Inflammatory macrophage treated with lipopolysaccharide for 4 hours (primary cell): ENCODE measurements at places on chromosomes 12 and 14.

DNA sequence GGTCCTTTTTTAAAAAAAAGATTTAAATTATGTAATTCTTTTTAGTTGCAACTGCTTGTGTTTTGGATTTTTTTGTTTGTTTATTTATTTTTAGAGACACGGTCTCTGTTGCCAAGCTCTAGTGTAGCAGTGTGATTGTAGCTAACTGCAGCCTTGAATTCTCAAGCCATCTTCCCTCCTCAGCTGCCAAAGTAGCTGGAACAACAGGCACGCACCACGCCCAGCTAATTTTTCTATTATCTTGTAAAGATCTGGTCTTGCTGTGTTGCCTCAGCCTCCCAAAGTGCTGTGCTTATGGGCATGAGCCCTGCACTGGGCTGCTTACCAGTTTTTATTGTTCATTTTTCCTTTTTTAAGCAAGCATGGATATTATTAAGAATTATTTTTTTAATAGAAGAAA is 10.6 kb upstream of the ART4 start:
- DNase-seq: no peak

DNA sequence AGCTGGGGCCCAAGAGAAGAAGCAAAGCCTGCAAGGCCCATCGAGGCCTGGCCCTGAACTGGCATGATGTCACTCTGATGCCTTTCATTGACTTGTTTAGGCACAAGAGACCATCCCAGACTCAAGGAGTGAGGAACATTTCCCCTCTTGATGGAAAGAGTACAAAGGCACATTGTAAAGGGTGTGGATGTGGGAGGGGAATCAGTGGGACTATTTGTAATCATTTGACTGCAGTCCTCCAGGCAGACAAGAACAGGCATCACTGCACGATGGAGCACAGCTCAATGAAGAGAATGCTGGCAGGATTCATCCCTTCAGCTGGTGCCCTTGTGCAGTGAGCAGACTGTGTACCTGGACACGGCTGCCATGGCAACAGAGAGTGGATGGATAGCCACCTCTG is 87.9 kb downstream of the LGMN start:
- no peak for DNase-seq

DNA sequence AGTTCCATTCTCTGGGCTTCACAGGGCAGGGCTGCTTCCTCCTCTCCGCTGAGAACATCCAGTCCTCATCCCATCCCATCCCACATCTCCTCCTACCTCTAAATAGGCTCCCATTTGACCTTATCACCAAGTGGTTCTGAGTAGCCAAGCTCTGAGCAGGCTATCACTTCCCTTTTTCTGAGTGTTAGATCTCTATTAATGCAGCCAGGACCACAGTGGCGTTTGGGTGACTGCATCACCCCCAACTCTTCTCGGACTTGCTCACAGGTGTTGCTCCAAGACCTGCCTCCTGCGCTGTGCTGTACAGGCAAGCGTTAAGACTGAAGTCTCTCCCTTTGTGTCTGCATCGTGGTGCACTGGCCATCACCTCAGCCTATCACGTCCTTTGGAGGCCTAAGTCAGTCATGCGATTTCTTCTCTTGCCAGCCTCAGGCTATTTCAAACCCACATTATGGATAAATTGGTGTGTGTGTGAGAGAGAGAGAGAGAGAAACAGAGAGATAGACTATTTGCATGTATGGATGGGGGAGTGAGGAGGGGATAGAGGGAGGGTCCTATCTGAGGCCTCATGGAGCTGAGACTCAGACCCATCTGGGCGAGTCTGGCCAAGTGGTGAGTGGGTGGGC is 12.4 kb upstream of the HHIPL1 start:
- no peak for DNase-seq

- no peak for DNase-seq
Observed at GRCh38 chr14:50801706-50802105, 29.3 kb downstream of the NIN start.

DNA sequence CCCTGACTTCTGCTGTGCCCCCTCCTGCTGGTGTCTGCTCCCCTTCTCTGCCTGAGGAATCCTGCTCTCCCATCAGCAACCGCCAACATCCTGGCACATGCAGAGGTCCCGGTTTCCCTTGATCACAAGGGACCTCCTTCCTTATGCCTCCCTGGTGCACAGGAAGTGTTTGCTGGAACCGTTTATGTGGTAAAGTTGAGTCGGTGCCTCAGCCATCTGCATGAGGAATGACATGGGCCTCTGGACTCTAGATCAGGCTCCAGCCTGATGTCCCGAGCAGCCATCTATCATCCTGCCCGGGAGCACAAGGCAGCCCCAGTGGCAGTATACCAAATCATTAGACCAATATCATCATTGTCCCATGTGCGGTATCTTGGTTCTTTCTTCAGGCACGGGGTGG is 90.4 kb downstream of the BORCS5 start:
- DNase-seq: no peak

DNA sequence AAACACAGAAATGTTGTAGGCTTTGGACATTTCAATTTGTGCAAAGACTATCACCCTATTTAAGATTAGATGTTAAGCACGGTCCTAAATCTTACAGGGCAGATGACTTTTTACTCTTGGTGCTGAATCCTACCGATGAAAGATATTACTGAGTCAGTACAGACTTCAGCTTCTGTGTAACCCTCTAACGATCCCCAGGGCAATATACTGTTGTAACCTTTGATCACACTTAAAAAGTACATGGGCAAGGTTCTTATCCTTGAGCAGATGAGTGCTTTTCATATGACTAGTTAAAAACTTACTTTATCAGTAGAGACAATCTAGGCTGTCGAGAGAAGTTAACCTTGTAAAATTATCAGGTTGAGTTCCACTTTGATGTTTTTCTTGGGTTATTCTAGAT is 22.5 kb downstream of the PDE3A start:
- no peak for DNase-seq

GRCh38 chr12:53174881-53175491 is 5.5 kb upstream of the ZNF740 start:
- peak; percentile 47 for DNase-seq

- DNase-seq: no peak
Observed at GRCh38 chr12:13817131-13817530, 164.3 kb downstream of the GRIN2B start.

DNA sequence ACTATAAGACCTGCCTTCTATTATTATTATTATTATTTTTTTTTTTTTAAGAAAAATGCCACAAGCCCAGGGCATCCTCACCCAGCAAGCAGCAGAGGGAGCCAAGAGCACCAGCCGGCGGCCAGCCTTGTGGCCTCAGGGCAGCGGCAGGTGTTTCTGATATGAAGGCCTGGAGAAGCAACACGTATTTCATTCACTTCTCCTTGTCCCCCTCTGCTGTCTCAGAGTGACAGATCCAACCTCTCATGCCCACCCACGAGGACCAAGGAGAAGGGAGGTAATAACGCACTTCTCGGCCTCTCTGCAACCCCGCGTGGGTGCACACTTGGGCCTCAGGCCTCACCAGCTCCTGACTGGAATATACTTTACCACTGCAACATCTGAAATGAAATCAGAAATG is 25.4 kb downstream of the CDC42BPB start:
- no peak for DNase-seq

- DNase-seq: no peak
Observed at GRCh38 chr12:65269603-65270002, 8.9 kb upstream of the MSRB3 start.

GRCh38 chr14:65803885-65804284 is 391.4 kb downstream of the FUT8 start:
- DNase-seq: no peak

- DNase-seq: no peak
Observed at GRCh38 chr14:94030571-94030970, 4.4 kb downstream of the OTUB2 start.

DNA sequence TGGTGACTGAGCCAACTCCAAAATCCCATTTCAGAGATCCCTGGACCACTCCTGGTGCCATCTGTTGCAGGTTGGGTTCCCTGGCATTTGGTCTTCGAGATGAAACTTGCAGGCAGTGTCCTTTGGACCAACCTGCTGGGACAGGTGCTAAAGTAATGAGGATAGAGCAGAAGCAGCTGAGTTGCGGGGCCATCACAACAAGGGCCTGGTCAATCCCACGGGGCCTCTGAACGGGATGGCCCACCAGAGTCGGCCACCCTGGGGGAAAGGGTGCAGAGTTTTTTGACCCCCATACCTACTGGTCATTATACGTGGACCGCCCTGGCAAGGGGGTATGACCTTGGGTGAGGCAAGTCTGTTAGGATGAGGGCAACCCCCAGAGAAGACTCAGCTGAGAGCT is 39.3 kb downstream of the DLK1 start:
- no peak for DNase-seq

GRCh38 chr12:51415931-51416330 is 8.7 kb upstream of the SLC4A8 start:
- DNase-seq: no peak

GRCh38 chr12:68031881-68032739 is 42.9 kb downstream of the IFNG-AS1 start:
- DNase-seq: no peak

DNA sequence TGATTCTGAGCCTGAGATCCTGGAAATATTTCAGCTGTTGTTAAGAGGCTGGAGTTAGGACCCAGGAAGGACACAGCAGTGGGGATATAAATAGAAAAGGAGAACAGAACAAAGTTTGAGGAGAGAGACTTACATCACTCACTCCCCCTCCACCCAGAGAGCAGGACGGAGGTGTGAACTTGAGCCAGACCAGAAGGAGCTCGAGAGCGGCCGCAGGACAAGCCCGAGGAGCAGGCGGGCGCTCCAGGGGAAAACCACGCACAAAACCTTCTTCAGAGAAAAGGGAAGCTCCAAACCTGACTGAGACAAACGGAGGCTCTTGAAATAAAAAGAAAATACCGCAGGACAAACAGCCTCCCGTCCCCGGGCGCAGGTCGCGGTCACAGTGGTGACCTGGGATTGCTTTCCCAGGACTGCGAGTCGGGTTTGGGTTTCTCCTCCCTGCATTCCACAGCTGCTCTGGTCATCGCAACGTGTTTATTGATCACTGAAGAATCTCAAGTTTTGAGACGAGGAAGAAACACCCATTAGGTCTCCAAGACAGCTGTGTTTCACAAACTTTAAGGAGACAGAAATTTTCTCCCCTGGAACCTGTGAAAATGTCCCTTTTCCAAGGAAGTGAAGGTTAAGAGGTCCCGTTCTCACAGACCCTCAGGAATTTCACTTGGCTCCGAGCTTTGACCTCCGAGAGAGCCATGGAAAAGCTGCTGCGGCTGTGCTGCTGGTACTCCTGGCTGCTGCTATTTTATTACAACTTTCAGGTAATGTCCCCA is at the start of gene ADGRD1:
ADGRD1 (plus strand) TSS at position 137 of the 773 bp plus-strand sequence; CDS start at position 696, 559 bp downstream.
- DNase-seq: peak; percentile 49

GRCh38 chr14:55418411-55418810 is 6.8 kb upstream of the ATG14 start:
- no peak for DNase-seq

- DNase-seq: peak; percentile 54
Observed at GRCh38 chr12:92034858-92035401, 110.7 kb downstream of the BTG1 start.

- no peak for DNase-seq
Observed at GRCh38 chr14:41785696-41786095, 179.0 kb downstream of the LRFN5 start.

- peak; percentile 79 for DNase-seq
Observed at GRCh38 chr14:104977681-104978653, at the start of gene AHNAK2. AHNAK2 (minus strand) TSS chr14:104978374; CDS start chr14:104978237, 137 bp downstream.

DNA sequence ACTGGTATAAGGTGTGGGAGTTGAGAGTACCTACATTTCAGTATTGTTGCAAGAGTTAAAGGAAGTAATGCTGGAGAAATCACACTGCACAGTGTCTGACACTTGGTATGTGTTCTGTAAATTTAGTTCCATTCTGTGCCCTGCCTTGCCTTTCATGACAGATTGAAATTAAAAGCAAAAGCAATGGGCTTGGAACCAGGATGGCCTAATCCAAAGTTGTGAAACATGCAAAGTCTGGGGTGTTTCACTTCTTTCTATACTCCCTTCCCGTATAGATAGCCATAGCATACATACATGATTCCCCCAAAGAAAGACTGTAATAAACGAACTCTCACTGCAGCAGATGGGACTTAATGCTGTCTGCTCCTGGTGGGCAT is 281.1 kb downstream of the NRXN3 start:
- peak; percentile 89 for DNase-seq

DNA sequence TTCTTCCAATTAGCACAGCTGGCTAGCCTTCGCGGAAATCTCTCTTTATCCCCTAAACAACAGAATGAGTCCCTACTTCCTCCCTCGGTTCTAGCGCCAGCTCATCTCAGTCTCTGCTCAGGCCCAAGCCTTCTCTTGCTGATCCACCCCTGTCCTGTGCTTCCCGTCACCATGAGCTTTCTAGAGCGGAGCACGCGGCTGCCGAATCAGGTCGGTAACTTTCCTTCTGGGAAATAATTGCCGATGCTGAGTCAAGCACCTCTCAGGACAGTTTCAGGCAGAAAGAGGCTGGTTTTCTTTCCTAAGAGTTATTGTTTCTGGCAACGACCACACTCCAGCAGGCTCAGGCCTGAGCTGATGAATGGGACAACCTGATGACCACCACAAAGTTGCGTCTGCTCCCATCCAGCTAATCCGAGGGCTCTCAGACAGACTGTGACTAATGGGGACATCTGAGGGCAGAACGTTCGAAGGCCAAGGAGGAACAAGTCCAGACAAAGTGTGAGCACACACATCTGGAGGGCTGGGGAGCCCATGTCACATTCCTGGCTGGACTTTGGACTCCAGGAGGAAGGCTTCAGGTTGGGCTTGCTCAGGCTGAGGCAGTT is 13.6 kb upstream of the GPR68 start:
- DNase-seq: peak; percentile 42

DNA sequence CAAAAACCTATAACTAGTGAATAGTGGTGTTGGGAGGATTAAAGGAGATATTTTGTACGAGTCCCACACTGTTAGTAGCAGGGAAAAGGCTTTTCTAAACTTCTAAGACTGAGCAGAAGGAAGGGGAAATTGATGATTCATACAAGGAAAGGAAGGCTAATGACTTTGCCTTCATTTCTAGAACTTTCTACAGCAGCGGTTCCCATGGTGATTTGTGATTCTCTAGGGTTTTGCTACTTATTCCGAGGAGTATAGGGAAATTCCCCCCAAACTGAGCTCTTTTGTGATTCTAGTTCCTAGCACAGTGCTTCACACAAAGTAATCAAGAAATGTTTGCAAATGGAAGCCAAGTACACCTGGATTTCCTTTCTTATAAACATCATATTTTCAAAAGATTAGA is 23.8 kb upstream of the PWP1 start:
- DNase-seq: peak; percentile 37

DNA sequence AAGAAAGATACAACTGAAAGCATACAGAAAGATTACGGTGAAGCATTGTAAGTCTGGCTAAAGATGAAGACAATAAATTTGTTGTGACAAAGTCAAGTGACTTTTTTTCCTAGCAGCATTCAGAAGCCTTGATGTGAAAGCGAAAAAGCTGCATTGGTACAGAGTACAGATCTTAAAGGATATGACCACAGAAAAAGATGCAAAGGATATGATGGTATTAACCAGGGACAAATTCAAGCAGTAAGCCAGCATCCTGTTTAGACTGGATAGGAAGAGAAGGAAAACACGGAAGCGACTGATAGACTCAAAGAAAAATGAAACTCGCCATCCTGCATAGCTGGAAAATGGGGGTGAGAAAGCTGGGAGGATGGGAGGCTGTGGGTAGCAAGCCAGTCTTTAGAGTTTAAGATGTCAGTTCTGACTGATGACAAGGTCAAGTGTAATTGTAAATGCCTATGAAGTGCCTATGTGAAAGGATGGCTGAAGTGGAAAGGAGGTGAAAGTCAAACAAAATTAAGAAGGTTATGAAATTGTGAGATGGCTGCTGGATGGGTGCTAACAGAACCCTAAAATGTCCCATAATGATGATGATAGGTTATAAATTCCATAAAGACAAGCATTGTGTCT is 92.4 kb downstream of the PHLDA1 start:
- peak; percentile 13 for DNase-seq
